ENCODE measurements at places on chromosomes 2 and 18.
A peak's percentile ranks its signal among the peaks of the same experiment; 100 is the strongest.

DNA sequence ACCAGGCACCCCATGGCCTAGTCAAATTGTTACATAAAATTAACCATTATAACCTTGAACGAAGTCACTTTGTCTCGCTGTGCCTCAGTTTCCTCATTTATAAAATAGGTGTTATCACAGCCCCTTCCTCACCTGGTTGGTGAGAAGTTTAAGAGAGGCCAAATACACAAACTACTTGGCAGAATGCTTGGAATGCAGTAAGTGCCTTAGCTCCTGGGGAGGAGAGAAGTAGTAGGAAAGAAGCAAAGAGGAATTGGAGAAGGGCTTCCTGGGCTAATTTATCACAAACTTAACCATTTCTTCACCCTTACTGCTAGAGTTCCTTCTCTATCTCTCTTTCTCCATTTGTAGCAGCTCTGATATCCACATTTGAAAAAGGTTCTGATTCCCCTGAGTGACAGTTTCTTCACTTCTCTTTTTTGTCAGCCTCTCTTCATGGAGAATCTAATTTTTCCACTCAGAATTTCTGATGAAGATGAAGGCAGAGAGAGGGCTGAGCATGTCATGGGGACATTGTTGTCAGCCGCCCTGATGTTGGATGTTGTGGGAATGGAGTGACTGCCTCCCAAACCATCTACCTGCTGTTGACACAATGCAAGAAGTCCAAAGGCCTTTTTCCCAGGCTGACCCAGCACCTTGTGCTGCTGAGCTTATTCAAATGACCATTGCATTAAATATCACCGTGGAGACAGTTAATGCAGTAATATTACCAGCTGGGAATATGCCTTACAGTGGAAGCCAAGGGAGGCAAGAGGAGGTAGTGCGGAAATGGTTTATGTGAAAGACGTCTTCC is 60.4 kb downstream of the BOD1L2 start:
- peak; percentile 95 for DNase-seq
- no peaks in the 10 kb centered on the region for H3K27me3 ChIP-seq
- H3K27ac ChIP-seq, result peak overlapping the region; percentile 49
- H3K4me1 ChIP-seq, result peaks cover 43% of the 10 kb centered on the region

DNA sequence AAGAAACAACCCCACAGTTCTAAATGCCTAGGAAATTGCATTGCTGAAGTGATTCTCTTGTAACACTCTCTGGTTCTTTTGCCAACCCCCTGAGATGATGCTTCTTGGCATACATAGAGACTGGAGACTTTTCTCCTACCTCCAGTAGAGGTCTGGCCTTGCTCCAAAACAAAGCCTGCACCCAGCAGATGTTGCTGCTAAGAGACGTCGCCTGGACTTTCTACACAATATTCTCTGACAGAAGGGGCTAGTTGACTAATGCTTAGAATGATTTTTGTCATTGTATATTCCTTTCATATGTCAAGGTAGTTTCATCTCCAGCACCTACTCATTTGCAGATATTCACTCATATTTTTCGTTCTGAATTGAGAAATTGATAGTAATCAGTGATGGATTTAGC is 24.6 kb downstream of the SOWAHC start:
- no peak for DNase-seq
- no peak overlapping the region for H3K4me3 ChIP-seq
- no peak overlapping the region for H3K27ac ChIP-seq
- H3K36me3 ChIP-seq, result no peaks in the 10 kb centered on the region
- no peaks in the 10 kb centered on the region for H3K27me3 ChIP-seq

GRCh38 chr2:218694405-218695145 is 16.1 kb upstream of the TTLL4 start:
- H3K27me3 ChIP-seq, result no peaks in the 10 kb centered on the region

GRCh38 chr2:241514986-241515737 is 6.8 kb upstream of the STK25 start:
- no peak overlapping the region for H3K27ac ChIP-seq
- no peaks in the 10 kb centered on the region for H3K4me1 ChIP-seq
- no peaks in the 10 kb centered on the region for H3K27me3 ChIP-seq
- H3K36me3 ChIP-seq, result no peaks in the 10 kb centered on the region
- no peak overlapping the region for H3K4me3 ChIP-seq

Measured in mesendoderm (in vitro differentiated cells).